T-helper 2 cell treated with Interferon-gamma antibody and Interleukin-4, amounts not matched to agents 100 ng/mL and 5 ng/mL, for 36 hours (primary cell): ENCODE measurements at places on chromosomes 11 and 22. TPM values are rescaled to one million over a fixed set of nuclear protein-coding genes. Genes with fewer than 3 reads are reported as not detected.

Gene APOA4
- total RNA-seq, result not detected in 2 replicates

Gene PIH1D2
- total RNA-seq, result 0.43 and 0.59 TPM in 2 replicates

Gene KRTAP5-9
- 0.18 and 0.39 TPM in 2 replicates for total RNA-seq

Gene DMC1
- 12.5 and 13.0 TPM in 2 replicates for total RNA-seq

Gene PGR
- not detected in 2 replicates for total RNA-seq

Gene BIK
- total RNA-seq, result 2.0 and 2.5 TPM in 2 replicates

Gene LARGE1
- 0.16 TPM in 1 of 2 replicates, not detected in the other for total RNA-seq

Gene CCDC116
- total RNA-seq, result 0.23 and 0.66 TPM in 2 replicates

Gene SCN2B
- total RNA-seq, result not detected in 2 replicates

Gene A4GALT
- total RNA-seq, result not detected in 2 replicates

Gene TYR
- not detected in 2 replicates for total RNA-seq

Gene EIF4ENIF1
- 35.3 and 42.3 TPM in 2 replicates for total RNA-seq

Gene DCUN1D5
- total RNA-seq, result 30.7 and 31.8 TPM in 2 replicates

Gene TRIM6
- 0.18 and 0.25 TPM in 2 replicates for total RNA-seq

Gene APOL3
- total RNA-seq, result 131 and 143 TPM in 2 replicates

Gene APOL1
- 56.8 and 62.5 TPM in 2 replicates for total RNA-seq

Gene DBX1
- total RNA-seq, result not detected in 2 replicates

Gene GDPD4
- not detected in 2 replicates for total RNA-seq

Gene TSKU
- total RNA-seq, result 1.8 and 2.3 TPM in 2 replicates

Gene LMO2
- 0.16 TPM in 1 of 2 replicates, not detected in the other for total RNA-seq

Gene OR8G5
- total RNA-seq, result not detected in 2 replicates

Gene OR2D2
- total RNA-seq, result 0.27 TPM in 1 of 2 replicates, not detected in the other

Gene CDC42BPG
- 0.50 and 0.82 TPM in 2 replicates for total RNA-seq

Gene RAC2
- 806 and 809 TPM in 2 replicates for total RNA-seq

Gene NTM
- total RNA-seq, result not detected in 2 replicates

Gene ACER3
- 17.5 and 18.1 TPM in 2 replicates for total RNA-seq

Gene PACSIN2
- total RNA-seq, result 30.6 and 33.4 TPM in 2 replicates

Gene OVOL1
- 0.09 TPM in 1 of 2 replicates, not detected in the other for total RNA-seq

Gene FOXRED2
- 15.8 and 17.4 TPM in 2 replicates for total RNA-seq

Gene NCF4
- total RNA-seq, result 53.0 and 57.0 TPM in 2 replicates

Gene SYT12
- total RNA-seq, result not detected in 2 replicates

Gene UBE2L3
- total RNA-seq, result 59.8 and 62.7 TPM in 2 replicates

Gene NAALAD2
- not detected in 2 replicates for total RNA-seq

Gene TSPAN32
- 52.3 and 54.2 TPM in 2 replicates for total RNA-seq

Gene MAPK8IP1
- 0.66 and 0.80 TPM in 2 replicates for total RNA-seq

Gene SCGB1C1
- total RNA-seq, result not detected in 2 replicates

Gene PRG3
- total RNA-seq, result not detected in 2 replicates

Gene KCNJ11
- 1.5 and 2.0 TPM in 2 replicates for total RNA-seq

Gene SLC22A6
- not detected in 2 replicates for total RNA-seq

Gene FOLR2
- total RNA-seq, result not detected in 2 replicates

Gene KCNJ5
- not detected in 2 replicates for total RNA-seq

Gene CCDC73
- total RNA-seq, result 0.11 and 0.23 TPM in 2 replicates

Gene OR8J1
- total RNA-seq, result not detected in 2 replicates

Gene PARVG
- 164 and 168 TPM in 2 replicates for total RNA-seq

Gene KRTAP5-11
- not detected in 2 replicates for total RNA-seq
